ENCODE measurements at places on chromosomes 13 and 19. TPM values are rescaled to one million over a fixed set of nuclear protein-coding genes. Genes with fewer than 3 reads are reported as not detected.

Gene MAST1
- not detected for total RNA-seq

Gene ZNF625
- total RNA-seq: 6.1 TPM

Gene NLRP4
- total RNA-seq: not detected

Gene LIM2
- not detected for total RNA-seq

Gene CGB5
- not detected for total RNA-seq

Gene FCAR
- total RNA-seq: not detected

Gene ZNF544
- total RNA-seq: 13.8 TPM

Gene IRGC
- total RNA-seq: not detected

Gene KIR2DL1
- total RNA-seq: not detected

Gene ZNF584
- 19.1 TPM for total RNA-seq

Gene AXL
- 136 TPM for total RNA-seq

Gene GGN
- under 0.01 TPM for total RNA-seq

Gene CEACAM8
- not detected for total RNA-seq

Gene CADM4
- total RNA-seq: 1.7 TPM

Gene BST2
- 9.0 TPM for total RNA-seq

Gene ZNF266
- 8.7 TPM for total RNA-seq

Gene ATP4A
- total RNA-seq: not detected
